Heart left ventricle (tissue), 16 donors: ENCODE measurements at places on chromosomes 11 and 22. TPM values are rescaled to one million over a fixed set of nuclear protein-coding genes. Genes with fewer than 3 reads are reported as not detected.

C11orf65 gene
- 1.3 TPM for total RNA-seq

DNA sequence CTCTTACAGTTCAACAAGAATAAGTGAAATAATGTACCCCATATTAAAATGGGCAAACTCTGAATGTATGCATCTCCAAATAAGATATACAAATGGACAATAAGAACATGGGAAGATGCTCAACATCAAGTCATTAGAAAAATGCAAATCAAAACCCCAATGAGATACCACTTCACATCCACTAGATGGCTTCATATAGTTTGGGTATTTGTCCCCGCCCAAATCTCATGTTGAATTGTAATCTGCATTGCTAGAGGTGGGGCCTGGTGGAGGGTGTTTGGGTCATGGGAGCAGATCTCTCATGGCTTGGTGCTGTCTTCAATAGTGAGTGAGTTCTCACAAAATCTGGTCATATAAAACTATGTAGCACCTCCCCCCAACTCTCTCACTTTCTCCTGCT, 5.7 kb downstream of the MPZL2 start:
- no peak for DNase-seq

GRCh38 chr11:118715837-118716260, 36.4 kb upstream of the TREH start:
- DNase-seq = no peak

- DNase-seq = no peak
Observed at GRCh38 chr22:49740242-49740641, 87.4 kb downstream of the BRD1 start.
